ENCODE measurements at places on chromosomes 16 and 17. TPM values are rescaled to one million over a fixed set of nuclear protein-coding genes. Genes with fewer than 3 reads are reported as not detected.

- H3K36me3 ChIP-seq = no peaks in the 10 kb centered on the region
- DNase-seq = no peak
Observed at GRCh38 chr16:22001591-22001990, 675 bp upstream of the PDZD9 start.

DNA sequence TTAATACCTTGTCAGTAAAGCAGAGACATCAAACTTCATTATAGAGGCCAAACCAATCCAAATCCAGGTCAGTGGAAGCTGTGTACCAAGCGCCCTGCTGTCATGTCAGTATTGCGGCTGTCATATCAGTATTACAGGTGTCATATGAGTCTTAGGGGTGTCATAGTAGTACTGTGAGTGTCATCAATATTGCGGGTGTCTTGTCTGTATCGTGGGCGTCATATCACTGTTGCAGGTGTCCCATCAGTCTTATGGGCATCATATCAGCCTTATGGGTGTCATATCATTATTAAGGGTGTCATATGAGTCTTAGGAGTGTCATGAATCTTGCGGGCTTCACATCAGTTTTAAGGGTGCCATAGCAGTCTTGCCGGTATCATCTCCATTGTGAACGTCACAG is 6.0 kb upstream of the PRDM7 start:
- peaks cover 5% of the 10 kb centered on the region for H3K4me1 ChIP-seq
- no peaks in the 10 kb centered on the region for H3K36me3 ChIP-seq
- peaks cover 47% of the 10 kb centered on the region for H3K27me3 ChIP-seq
- H3K4me3 ChIP-seq = peak overlapping the region; percentile 10

DNA sequence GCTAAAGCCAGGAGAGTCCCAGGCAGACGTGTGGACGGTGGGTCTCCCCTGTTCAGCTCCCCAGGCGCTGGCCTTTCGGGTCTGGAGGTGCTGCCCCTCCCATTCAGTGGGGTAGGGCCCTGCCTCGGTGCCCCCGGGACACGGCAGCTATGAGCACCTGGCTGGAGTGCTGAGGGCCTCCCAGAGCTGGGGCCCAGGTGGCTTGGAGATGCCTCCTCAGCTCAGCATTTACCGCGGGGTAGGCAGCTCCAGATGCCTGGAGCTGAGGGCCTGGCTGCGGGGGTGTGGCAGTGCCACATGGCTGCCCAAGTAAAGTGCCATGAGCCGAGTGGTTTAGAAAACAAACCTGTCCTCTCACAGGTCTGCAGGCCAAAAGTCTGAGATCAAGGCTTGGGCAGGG is 19.5 kb downstream of the SOX8 start:
- no peak for DNase-seq
- no peaks in the 10 kb centered on the region for H3K36me3 ChIP-seq
- no peak overlapping the region for H3K27ac ChIP-seq
- H3K27me3 ChIP-seq = peaks cover 46% of the 10 kb centered on the region

Gene KRT27
- not detected for total RNA-seq

Gene TLCD2
- 0.20 TPM for total RNA-seq

- H3K4me3 ChIP-seq = no peak overlapping the region
- H3K36me3 ChIP-seq = peaks cover 64% of the 10 kb centered on the region
- H3K27ac ChIP-seq = peak overlapping the region; percentile 66
Observed at GRCh38 chr16:11729787-11730186, 12.9 kb downstream of the TXNDC11 start.

Gene C17orf113
- 0.14 TPM for total RNA-seq

Gene NTN1
- total RNA-seq = 0.28 TPM

- H3K27ac ChIP-seq = no peak overlapping the region
- no peaks in the 10 kb centered on the region for H3K27me3 ChIP-seq
- H3K36me3 ChIP-seq = peaks cover 21% of the 10 kb centered on the region
- H3K4me1 ChIP-seq = peaks cover 8% of the 10 kb centered on the region
- H3K4me3 ChIP-seq = no peak overlapping the region
Observed at GRCh38 chr17:44396946-44397345, 7.5 kb upstream of the ITGA2B start.

Gene DRC3
- not detected for total RNA-seq

DNA sequence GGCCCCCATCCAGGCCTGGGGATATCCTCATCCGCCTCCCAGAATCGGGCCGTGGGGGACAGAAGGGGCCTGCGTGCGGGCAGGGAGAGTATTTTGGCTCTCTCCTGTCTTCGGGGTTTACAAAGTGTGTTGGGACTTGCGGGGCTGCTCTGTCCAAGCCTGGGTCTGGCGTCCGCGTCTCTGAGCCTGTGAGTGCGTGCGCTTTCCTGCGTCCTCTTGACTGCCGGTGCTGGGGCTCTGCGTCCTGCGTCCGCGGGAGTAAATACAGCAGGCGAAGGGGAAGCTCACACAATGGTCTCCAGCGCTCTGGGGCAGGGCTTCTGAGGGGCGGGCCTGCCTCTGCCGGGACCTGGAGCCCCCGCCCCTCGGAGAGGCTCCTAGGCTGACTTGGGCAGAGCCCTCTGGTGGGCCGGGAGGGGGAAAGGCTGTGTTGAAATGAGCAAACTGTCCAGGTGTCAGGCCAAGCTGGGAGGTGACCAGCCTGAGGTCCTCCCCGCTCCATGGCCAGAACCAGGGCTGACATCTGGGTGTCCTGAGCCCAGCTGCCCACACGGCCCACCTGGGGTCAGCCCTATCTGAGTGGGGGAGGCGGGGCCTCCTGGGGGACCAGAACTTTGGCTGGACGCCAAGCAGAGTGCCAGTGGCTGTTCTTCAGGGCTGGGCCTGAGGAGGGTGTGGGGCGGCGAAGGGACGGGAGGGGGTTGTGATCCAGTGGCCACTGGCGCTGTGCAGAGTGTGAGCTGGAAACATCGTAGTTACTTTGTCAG is 233.6 kb downstream of the SEC14L1 start:
- peak; percentile 89 for DNase-seq
- peaks cover 8% of the 10 kb centered on the region for H3K36me3 ChIP-seq
- H3K4me1 ChIP-seq = peaks cover 57% of the 10 kb centered on the region
- peak overlapping the region; percentile 95 for H3K4me3 ChIP-seq

Gene TXNDC11
- 47.2 TPM for total RNA-seq

- DNase-seq = no peak
- no peak overlapping the region for H3K4me3 ChIP-seq
- no peaks in the 10 kb centered on the region for H3K27me3 ChIP-seq
- H3K27ac ChIP-seq = peak overlapping the region; percentile 33
- peaks cover 50% of the 10 kb centered on the region for H3K4me1 ChIP-seq
- peaks cover 63% of the 10 kb centered on the region for H3K36me3 ChIP-seq
Observed at GRCh38 chr17:49729069-49729468, 21.3 kb upstream of the SLC35B1 start.

DNA sequence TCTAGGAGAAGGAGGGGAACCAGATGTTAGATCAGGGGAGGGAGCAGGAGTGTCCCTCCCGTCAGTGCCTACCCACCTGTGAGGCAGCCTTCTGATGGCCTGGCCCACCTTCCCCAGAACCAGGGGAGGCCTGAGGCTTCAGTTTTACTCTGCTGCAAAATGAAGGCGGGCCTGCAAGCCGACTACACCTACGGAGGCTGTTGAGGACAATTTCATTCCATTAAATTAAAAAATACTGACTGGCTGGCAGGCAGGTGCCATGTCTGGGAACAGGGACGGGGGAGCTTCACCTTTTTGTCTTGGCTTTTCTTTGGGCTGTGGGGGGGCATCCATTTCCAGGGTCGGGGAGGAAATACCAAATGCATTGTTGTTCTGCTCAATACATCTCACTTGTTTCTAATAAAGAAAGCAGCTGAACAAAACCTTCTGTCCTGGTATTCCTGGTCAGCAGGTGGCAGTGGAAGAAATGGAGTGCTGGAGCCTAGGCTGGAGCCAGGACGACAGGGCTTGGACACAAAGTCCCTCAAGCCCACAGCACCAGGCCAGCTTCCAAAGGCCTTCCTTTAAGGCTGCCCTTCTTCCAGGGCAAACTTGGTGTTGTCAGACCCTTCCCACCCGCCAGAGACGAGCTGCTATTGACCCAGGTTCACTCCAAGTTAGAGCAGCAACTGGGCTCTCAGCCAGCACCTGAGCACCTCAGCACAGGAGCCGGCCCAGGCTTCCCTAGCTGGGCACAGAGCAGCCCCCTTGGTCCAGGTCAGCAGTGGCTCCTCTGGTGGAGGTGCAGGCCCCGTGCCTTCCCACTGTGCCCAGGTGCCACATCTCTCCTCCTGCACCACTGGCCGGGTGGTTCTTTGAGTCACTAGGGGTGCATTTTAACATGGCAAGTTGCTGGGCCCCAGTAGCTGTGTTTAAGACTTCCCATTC is 23.5 kb downstream of the PLCD3 start:
- H3K27me3 ChIP-seq = no peaks in the 10 kb centered on the region
- DNase-seq = no peak
- H3K4me3 ChIP-seq = no peak overlapping the region
- no peak overlapping the region for H3K27ac ChIP-seq
- H3K36me3 ChIP-seq = peaks cover 7% of the 10 kb centered on the region

Gene RNF112
- total RNA-seq = 0.14 TPM

Gene CHST6
- total RNA-seq = not detected
